ENCODE measurements at places on chromosomes 7 and 10. TPM values are rescaled to one million over a fixed set of nuclear protein-coding genes. Genes with fewer than 3 reads are reported as not detected.

Gene PAPOLB
- 0.04 TPM for total RNA-seq

GRCh38 chr10:61899069-61899531 is 2.4 kb upstream of the ARID5B start:
- DNase-seq, result no peak

- peak; percentile 29 for DNase-seq
These were observed 80.7 kb downstream of the MMRN2 start for GRCh38 chr10:86876748-86877147.

- DNase-seq, result no peak
These were observed 434.3 kb upstream of the C7orf33 start for GRCh38 chr7:148156233-148156632.

- DNase-seq, result no peak
These were observed 57.5 kb downstream of the KLHDC10 start for GRCh38 chr7:130127821-130128317.

DNA sequence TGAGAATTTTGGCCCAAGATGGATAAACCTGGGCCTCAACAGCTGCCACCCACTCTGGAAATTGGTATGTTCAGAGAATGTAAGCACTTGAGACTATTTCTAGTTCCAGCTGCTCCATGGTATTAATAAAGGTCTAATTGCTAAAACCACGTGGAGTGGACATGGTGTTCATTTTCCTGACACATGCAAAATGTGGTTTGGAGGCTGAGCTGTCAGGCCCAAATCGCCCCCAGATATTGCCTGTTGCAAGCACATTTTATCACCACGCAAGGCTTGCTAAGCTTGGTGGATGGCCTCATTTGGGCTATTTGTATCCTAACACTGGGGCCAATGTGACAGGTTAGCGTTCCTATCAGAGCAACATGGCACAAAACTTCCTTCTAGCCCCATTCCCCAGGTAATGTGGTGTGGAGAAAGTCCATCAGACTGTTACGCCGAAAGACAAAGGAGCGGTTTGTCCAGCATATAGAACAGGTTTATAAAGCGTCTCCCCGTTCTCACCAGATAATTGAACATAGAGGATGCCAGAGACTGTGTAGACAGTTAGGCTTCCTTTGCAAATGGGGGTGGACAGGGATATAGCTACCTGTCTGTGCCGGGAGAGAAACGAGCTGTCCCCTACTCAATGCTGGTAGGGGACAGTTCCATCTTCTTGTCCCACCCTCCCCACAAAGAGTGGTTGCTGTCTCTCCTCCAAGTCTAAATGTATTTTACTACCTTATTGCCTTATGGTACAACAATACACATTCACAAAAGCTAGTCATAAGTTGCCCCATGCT is 78.0 kb upstream of the ANKRD1 start:
- no peak for DNase-seq

- DNase-seq, result no peak
These were observed 152.0 kb downstream of the MACC1 start for GRCh38 chr7:20064974-20065862.

Gene MKI67
- total RNA-seq, result 16.4 TPM

DNA sequence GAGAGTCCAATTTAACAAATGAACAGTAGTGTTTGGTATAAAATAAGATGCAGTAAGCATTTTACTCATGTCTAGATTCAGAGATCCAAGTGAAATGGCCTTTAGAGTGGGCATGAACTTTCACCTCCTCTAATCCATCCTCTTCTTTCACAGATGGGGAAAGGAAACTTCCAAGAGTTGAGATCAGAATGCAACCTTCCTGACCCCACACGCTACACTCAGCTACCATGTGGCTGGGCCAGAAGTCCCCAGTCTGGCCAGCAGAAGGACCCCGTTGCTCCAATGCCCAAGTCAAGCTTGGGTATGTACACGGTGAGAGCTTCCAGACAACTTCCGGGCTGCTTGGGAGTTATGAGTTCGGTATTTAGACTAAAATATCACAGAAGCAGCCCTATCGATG is 228.0 kb downstream of the ELMO1 start:
- DNase-seq, result no peak

DNA sequence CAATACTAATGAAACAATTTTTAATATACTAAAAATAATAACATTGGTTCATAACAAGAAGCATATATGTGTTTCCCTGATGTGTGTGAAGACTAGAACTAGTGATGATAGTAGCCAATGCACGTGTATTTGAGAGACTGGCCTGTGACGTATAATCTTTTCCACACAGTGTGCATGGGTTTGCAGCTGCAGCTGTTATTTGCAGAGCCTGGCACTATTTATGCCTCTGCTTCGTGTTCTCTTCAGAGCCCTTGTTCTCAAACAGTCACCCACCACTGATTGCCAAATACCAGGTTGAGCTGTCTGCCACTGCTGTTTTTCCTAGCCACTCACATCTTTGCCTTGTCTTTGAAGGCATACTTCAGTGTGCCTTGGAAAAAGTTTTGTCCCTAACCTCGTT is 531.7 kb downstream of the ETV1 start:
- DNase-seq, result no peak

Gene CTAGE6
- total RNA-seq, result 0.39 TPM

Gene SPACDR
- total RNA-seq, result 1.2 TPM

Gene WNT8B
- not detected for total RNA-seq

Gene ICA1
- 23.8 TPM for total RNA-seq

DNA sequence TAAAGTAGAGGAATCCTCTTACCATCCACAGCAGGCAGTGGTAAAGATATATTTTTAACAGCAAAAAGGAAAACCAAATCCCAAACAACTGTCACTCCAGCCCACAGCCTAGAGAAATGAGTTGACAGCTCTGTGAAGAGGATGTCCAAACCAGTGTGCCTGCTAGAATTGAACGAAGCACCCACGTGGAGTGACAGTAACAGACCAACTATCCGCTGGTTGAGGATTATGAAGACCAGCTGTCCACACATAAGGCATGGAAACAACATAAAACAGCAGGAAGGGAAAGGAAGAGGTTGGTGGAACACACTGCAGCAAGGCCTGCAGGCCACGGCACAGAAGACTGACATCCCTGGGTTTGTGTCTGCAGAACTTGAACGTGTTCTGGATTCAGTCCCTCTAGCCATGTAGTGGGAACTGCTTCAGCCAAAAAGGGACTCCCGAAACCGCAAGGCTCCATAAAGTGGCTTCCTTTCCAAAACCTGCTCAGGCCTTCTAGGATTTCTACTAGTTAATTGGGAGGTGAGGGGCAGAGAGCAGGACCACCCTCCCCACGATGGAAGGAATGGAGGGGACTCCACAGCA is 324.4 kb downstream of the BICC1 start:
- no peak for DNase-seq

Gene SLC39A12
- not detected for total RNA-seq

Gene OPALIN
- total RNA-seq, result not detected

DNA sequence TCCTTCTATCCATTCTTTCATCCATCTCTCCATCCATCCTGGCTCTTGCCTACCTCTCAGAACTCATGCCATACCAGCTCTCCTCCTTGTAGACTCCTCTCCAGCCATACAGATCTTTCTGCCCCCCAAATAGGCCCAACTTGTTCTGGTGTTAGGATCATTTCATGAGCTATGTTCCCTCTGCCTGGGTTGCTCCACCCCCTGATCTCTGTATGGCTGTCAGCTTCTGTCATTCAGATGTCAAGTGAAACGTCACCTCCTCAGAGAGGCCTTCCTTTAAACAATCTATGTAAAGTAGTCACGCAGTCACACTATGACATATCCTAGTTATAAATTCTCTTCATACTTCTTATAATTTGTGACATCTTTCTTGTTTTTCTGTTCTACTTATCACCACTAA is 42.3 kb upstream of the PNLIPRP3 start:
- DNase-seq, result no peak

Gene MUC3A
- total RNA-seq, result not detected

Gene ANKRD30A
- total RNA-seq, result not detected

GRCh38 chr7:27688646-27689045 is 26.0 kb upstream of the HIBADH start:
- DNase-seq, result no peak

GRCh38 chr7:32928785-32929298 is 28.4 kb upstream of the FKBP9 start:
- DNase-seq, result no peak

Gene SPDYE1
- not detected for total RNA-seq

DNA sequence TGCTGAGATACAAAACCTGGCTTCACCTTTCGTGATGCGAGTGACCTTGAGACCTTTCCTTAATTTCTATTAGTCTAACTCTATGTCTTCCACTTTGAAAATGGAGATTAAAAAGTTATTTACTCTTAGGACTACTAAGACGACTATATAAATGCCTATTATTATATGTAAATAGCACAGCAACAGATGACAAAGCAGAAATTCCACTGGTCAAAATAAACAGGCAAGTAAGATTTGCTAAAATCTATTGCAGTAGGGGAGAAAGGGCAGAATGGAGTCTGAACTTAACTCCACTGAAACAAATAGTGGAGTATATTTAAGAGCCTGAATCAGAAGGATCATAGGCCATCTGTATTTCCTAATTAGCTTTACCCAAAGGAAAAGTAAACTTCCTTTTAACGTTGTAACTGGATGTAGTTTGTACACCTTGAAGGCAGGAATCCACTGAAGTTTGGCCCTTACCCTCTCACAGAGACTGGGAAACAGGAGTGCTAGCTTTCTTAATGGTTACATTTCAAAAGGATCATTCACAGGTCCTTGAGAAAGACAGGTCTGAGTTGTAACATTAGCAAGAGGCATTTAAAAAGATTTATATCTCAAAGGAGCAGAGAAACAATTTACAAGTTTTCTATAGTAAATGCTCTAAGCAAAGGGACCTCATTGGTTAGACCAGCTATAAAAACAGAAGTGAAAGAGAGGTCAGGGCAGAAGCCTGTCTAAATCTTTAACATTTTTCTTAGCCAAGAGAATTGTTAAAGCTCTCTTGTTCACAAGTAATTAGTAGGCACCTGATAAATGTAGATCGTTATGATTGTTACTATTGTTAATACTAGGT is 332.5 kb downstream of the ZWINT start:
- no peak for DNase-seq

All from pulmonary artery endothelial cell (primary cell).